A549 treated with CORT108297 at 1 μM for 4 hours (cell line): ENCODE measurements at places on chromosomes 3 and 15. TPM values are rescaled to one million over a fixed set of nuclear protein-coding genes. Genes with fewer than 3 reads are reported as not detected.

Gene CHAC1
- 3.1 to 9.5 TPM (median 5.5 TPM) in 5 replicates for total RNA-seq

Gene SCG5
- total RNA-seq = 2.1 to 2.8 TPM (median 2.2 TPM) in 5 replicates

Gene VGLL3
- total RNA-seq = 4.2 to 11.5 TPM (median 6.8 TPM) in 5 replicates

Gene SEMA3B
- total RNA-seq = 5.6 to 10.6 TPM (median 8.3 TPM) in 5 replicates

Gene GPR149
- total RNA-seq = not detected in 5 replicates

Gene FOXL2NB
- total RNA-seq = 0.89 to 1.6 TPM (median 1.2 TPM) in 5 replicates

Gene ACTRT3
- total RNA-seq = 2.5 to 3.2 TPM (median 2.7 TPM) in 5 replicates

Gene KNG1
- total RNA-seq = 0.07 TPM in 1 of 5 replicates, not detected in the others

Gene VPS39
- total RNA-seq = 13.6 to 17.8 TPM (median 16.2 TPM) in 5 replicates

Gene ASB14
- not detected in 5 replicates for total RNA-seq

Gene SLC12A1
- total RNA-seq = not detected in 5 replicates
